ENCODE measurements at places on chromosomes 16 and 17. TPM values are rescaled to one million over a fixed set of nuclear protein-coding genes. Genes with fewer than 3 reads are reported as not detected.
A peak's percentile ranks its signal among the peaks of the same experiment; 100 is the strongest.

DNA sequence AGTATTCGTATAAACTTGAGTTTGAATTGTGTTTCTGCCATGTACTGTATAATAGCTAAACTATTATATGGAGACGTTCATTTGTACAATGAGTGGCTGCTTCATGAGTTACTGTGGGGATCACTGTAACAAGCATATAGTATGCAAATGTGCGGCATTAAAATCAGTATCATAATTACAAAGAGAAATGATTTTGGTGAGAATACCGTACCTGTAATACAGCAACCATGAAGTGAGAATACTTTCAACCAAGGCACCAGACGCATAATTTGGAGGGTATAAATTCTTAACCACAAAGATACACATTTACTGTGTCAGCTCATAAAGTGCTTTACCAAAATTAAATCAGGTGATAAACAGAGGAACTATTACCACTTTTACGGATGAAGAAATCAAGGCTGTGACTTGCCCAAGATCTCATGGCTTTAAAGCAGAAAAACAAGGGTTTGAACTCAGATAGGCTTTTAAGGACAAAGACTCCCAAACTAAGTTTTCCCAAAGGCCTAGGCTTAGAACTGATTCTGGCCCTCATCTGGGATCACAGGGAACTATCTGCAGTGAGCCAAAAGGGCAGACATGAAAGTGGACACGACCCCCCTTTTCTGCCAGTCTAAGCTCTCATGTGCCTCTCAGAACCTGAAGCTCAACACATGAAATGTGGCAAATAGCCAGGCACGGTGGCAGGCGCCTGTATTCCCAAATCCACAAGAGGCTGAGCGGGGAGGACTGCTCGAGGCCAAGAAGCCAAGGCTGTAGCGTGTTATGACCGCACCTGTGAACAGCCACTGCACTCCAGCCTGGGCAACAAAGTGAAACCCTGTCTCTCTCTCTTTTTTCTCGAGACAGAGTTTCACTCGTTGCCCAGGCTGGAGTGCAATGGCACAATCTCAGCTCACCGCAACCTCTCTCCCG lies 6.4 kb downstream of the RPS15A start:
- DNase-seq, result no peak

DNA sequence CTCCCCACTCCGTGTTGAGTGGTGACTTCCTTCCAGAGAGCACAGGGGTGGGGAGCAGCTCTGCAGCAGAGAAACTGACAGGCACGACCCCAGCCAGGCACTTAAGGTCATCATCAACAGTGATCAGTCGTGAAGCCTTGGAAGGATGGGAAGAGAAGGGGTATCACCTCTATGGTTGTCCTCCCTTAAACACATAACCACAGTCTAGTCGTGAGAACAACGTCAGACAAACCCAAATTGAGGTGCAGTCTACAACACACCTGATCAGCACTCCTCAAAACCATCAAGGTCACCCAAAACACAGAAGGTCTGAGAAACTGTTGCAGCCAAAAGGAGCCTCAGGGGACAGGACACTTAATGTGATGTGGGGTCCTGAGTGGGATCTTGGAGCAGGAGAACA lies 68.3 kb downstream of the MPRIP start:
- no peak for DNase-seq

EME1 gene
- total RNA-seq, result 0.35 TPM

GRCh38 chr17:74607221-74607620 lies 15.1 kb upstream of the CD300LD start:
- DNase-seq, result no peak

GRCh38 chr17:13837417-13837816 lies 231.9 kb upstream of the COX10 start:
- DNase-seq, result no peak

UBALD1 gene
- 32.4 TPM for total RNA-seq

DNA sequence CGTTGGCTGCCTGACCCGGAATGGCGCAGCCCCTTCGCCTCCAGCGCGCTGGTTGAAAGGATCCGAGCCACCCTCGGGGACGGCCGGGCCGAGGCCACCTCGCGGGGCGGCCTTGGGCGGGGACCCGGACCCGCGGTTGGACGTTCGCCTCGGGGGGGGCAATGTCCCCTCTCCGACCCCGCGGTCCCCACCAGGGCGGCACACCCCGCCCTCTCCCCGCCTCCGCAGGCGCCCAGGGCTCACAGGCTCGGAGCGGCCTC lies 1.0 kb upstream of the SOX8 start:
- DNase-seq, result no peak

DNA sequence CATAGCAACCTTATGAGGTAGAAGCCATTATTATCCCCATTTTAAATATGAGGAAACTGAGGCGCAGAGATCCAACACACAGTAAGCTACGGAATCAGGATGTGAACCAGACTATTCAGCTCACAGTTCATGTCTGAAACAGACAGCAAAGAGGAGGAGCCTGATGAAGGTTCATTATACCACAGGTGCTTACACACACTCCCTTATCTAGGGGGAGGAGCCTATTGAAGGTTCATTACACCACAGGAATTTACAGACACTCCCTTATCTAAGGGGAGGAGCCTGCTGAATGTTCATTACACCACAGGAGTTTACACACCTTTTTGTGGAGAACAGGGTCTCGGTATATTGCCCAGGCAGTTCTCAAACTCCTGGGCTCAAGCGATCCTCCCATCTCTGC lies 21.9 kb downstream of the C16orf95 start:
- no peak for DNase-seq

RPRML gene
- total RNA-seq, result 0.32 TPM

GRCh38 chr16:89853306-89853993 lies 19.9 kb upstream of the TCF25 start:
- DNase-seq, result no peak

DNA sequence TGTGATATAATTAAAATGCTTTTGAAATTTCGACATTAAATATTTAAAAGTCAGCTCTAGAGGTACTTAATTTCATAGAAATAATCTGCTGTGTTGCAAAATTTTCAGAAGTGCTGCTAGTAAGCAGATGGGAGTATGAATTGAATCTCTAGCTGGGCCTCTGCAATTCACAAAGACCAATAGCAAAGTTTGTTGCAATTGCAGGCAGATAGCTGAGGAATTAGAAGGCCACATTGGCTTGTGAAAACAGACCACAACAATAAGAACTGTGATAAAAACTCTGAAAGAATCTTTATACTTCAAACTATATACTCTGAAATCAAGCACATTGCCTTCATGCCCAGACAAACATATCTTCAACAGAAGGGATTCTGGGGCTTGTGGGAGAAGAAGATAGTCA lies 636.3 kb upstream of the SOX9 start:
- DNase-seq, result no peak

DNA sequence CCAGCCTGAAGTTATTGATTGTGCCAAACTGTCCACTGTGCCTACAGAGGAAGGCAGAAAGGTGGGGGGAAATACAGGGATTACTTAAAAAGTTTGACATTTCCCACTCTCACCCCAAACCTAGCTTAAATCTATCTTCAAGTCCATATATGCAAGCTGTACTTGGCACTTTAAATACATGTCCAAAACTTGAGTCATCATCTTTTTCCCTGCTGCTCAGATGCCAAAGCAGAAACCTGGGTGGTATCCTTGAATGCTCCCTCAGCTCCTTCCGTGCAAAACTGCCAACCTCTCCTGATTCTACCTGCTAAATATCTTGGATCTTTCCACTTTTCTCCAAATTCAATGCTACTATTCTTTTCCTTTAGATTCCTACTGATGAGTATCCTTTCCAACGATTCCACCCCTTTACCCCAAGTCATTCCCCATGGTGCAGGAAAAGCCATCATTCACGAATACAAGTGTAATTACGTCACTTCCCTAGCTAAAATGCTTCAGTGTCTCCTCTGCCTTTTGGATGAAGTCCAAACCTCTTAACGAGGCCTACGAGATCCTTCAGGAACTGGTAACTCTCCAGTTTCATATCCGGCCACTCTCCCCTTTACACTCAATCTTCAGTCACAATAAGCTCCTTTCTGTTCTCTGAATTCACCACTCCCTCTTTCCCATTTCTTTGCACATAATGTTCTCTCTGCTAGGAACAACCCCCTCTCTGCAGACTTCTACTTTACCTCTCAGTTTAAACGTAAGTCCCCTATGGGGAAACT lies 9.3 kb downstream of the BECN1 start:
- no peak for DNase-seq

DNA sequence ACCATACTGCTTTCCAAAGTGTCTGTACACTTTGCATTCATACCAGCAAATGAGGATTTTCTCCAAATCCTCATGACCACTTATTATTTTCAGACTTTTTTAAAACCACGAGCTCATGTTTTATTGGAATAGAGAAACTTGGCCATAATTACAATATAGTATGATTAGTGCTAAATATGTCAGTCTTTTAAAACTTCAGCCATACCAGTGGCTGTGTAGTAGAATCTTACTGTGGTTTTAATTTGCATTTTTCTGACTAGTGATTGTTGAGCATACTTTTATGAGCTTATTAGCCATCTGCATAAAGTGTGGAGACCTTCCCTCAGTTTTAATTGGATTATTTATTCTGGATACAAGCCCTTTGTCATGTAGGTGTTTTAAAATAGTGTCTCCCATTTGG lies 57.8 kb downstream of the NLK start:
- DNase-seq, result no peak

DNA sequence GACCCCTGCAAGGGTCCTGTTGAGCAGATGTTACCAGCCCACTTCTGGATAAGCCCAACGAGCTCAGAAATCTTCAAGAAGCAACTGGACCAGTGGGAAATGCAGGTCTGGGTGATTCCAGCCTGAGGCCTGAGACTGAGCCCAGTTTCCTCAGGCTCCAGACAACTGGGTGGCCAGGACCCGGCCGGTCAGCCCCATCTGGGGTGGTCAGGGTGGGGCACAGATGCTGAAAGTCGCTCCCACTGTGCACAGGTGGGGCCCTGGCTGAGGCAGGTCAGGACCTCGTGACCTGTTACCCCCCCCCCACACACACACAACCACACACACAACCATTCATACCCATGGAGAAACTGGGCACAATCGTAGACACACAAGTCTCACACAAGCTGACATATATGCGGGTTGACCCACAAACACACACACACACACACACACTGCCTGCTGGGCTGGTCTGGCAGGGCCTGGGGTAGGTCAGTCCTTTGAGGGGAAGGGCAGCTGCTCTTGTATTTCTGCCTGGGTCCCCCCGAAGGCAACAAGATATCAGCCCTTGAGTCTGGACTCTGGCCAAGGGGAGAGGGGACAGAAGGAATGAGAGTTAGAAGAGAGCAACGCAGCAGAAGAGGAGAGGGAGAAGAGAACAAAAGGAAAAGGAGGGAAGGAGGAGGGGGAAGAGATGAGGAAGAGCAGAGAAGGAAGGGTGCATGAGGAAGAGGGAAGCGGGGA lies 99.0 kb upstream of the CDH5 start:
- DNase-seq, result no peak

GRCh38 chr17:72336026-72336803 lies 215.4 kb downstream of the SOX9 start:
- no peak for DNase-seq

PLLP gene
- 3.1 TPM for total RNA-seq

GRCh38 chr17:80881306-80881705 lies 110.3 kb upstream of the CHMP6 start:
- DNase-seq, result peak; percentile 16

DNA sequence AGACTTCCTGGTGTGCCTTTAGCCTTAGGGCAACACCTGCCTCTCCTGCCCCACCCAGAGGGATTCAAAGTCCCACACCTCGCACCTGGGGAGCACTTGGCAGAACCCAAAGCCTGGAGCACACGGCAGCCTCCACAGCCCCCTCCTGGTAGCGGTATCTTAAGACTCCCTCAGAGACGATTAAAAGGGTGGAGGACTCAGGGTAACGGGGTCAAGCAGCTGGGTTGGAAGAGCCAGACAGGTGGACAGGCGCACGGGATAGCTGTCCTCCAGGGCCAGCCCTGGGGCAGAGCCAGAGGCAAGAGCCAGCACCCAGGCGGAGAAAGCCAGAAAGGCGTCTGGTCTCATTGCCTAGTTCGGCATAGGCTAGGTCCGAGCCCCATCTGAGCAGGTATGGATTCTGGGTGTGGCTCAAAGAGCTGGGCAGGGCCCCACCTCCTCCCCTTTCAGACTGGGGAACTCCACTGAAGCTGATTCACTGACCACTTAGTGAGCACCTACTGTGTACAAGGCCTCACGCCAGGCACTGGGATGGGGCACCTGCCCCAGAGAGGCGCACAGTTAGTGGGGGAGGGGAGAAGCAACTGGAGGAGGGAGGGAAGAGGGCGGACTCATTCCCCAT lies 55.0 kb upstream of the MEAK7 start:
- no peak for DNase-seq

GRCh38 chr16:88379694-88380040 lies 3.1 kb upstream of the ZNF469 start:
- no peak for DNase-seq

DNA sequence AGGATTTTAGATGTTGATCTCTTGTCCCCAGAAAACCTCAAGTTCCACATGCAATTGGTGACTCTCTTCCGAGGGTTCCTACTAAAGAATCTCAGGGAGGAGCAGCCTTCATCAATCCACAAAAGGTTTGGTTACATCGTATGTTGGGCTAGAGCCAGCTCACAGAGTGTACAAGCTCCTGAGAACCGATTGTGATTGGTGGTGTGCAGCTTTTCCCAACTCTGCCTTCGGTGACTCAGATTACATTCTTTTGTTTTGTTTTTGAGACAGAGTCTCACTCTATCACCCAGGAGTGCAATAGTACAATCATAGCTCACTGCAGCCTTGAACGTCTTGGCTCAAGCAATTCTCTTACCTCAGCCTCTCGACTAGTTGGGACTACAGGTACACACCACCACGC lies 172.4 kb downstream of the PMP22 start:
- DNase-seq, result no peak

GRCh38 chr16:17481736-17482135 lies 11.0 kb upstream of the XYLT1 start:
- no peak for DNase-seq

DNA sequence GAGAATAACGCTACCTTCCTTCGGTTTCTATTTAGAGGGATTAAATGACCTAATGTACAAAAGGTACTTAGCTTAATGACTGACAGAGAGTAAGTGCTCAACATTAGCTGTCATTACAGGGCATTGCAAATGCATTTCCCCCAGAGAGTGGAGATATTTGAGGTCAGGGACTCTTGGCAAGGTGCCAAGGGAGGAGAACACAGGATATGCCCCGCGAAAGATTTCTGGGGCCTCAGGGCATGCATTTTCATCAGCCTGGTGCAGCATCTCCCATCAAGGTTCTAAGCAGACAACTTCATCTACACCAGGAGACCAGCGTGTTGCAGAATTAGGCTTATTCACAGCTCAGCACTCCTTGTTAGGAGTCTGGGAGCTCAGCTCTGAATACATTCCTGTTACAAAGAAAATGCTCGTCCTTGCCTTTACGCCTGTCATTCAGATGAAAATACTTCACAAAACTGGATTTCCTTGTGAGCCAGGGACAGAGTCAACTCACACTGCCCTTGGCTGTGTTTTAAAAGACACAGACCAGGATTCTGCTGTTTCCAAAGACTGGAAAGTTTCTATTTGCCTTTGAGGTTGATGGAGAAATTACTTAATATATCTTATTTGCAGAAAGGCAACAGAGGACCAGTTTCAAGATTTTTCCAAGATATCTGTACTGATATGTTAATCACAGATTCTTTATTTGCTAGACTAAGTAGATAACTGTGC lies 108.2 kb downstream of the VAT1L start:
- DNase-seq, result no peak

GRCh38 chr17:7610641-7611040 lies 4.1 kb downstream of the FXR2 start:
- no peak for DNase-seq

Data from left ventricle myocardium superior (tissue), 1 donor.